ENCODE measurements at places on chromosomes 6 and 20.

DNA sequence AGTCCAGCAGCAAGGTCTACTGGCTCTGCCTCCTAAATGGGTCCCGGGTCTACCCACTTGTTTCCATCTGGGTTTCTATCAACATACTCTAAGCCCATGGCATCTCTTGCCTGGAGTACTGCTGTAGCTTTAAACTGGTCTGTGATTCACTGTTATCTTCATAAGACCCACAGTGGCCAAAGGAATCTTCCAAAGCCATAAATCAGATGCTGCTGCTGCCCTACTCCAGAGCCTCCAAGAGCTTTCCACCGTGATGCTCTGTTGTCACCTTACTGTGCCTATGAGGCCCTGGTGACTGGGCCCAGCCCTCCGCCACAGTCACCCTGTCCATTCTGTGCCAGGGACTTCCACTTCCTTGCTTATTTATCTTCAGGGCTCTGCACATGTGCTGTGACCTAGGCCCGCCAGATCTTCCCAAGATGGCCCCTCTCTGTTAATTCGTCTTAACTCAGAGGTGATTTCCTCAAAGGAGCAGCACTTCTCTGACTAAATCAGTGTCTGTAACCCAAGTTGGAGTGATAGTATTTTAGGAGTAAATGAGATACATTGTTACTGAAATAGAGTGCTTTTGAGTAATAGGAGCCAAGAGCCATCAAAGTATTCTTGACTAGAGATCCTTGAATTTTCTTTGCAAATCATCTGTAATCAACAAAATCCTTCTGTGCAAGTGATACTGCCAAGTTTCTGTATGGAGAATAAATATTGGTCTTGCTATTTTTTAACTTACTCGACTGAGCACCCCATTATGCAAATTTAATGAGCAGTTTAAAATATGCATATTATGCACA lies 102.5 kb downstream of the PPP1R14C start:
- DNase-seq = no peak

DNA sequence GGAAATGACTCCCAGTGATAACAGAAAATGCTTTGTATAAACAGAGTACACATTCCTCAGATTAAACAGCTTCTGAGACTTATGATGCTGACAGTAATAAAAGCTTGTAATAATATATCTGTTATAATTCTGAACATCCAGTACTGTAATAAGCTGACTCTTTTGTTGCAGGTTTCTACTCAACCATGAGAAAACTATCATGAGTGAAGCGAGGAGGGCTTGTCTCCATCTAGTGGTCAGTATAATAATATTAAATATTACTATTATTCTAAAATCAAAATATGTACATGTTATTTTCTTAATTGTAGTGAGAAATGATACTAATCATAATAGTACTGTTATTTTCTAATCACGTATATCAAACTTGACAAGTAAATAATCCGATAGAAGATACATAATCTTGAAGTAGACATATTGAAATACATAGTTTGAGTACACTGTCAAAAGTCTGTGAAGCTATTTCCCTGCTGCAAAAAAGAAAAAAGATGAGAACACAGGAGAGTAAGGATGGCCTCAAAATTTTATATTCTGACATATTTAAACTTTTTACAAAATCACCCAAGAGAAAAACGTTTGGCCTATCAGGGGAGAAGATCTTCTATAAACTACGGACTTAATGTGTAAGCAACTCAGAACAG lies 183.1 kb downstream of the MOXD1 start:
- DNase-seq = no peak

DNA sequence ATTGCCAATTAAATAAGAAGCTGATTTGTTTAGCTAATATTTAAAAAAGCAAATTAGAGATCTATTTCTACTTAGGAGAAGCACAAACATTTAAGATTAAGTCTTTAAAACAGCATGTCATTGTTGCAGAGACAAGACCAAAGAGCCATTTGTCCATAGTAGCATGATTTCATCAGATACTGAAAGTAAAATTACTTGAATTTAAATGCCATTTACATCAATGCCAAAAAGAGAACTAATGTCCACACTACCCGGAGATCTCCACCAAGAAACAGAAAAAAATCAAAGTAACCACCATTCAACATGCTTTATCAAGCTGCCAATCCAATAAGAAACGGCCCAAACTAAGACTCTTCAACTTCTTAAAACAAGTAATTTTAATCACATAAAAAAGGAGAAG lies 15.7 kb downstream of the AURKA start:
- no peak for DNase-seq

GRCh38 chr6:145483191-145483996 lies 251.9 kb downstream of the EPM2A start:
- DNase-seq = no peak

DNA sequence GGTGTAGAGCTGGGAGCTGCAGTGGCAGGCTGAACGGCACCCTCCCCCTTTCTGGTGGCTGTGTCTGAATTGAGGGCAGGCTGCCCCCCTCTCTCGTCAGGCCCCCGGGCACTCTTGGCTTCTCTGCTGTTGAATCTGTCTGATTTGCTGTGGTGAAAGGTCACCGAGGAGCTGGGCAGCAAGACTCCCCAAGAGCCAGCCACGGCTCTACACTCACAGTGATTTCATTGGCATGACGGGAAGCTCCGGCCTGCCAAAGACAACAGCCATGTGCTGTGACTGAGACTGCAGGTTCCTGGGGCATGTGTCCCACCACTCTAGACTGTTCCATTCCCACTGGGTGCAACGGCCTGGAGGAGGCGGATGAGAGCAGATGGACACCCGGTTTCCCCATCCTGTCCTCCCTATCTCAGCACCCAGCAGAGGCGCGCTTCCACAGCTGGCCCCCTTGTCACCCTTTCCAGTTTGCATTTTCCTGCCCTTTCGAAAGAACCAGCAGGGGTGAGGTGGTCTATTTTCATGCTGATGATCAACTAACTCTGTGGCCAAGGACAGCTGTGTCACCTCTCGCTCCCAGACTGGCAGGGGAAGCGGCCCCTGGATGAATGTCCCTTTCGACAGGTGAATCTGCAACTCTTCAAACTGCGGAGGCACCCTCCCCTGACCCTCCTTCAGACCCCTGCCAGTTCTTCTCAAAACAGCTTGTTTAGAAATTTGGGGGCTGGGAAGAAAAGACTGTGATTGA lies 2.2 kb downstream of the APCDD1L start:
- DNase-seq = no peak

DNA sequence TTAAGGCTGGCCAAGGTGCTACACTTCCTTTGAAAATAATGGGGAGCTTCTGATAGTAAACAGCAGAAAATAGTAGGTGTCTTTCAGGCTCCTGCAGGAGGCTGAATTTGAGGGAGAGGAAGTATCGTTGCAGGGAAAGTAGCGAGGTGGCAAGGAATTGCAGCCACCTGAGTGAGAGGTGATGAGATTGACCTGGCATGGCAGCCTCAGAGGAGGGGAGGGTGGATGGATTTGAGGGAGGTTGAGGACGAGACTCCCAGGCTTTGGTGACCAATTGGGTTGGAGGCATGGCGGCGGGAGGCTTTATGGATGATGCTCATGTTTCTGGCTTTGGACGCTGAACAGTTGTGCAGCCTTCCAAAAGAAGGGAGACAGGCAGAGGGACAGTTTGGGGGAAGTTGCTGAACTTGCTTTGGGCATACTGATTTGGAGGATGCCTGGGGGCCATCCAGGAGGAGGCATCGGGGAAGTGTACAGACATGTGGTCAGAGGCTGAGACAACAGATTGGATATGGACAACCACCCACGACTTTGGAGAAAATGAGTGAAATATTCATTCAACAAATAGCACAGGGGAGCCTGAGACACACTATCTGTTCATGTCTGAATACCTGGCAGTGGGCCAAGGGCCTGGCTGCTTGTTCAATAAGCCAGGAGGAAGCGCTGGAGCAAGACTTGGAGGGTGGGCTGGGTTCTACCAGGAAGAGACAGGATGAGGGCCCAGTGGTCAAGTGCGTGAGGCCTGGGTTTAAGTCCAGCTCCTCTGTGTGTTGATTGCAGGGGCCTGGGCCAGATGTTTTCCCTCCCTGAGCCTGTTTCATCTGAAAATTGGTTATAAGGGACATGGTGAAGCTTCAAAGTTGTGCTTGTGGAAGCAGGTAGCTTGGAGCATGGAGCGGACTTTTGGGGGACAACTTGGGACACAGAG lies 113.2 kb downstream of the CEBPB start:
- DNase-seq = no peak

DNA sequence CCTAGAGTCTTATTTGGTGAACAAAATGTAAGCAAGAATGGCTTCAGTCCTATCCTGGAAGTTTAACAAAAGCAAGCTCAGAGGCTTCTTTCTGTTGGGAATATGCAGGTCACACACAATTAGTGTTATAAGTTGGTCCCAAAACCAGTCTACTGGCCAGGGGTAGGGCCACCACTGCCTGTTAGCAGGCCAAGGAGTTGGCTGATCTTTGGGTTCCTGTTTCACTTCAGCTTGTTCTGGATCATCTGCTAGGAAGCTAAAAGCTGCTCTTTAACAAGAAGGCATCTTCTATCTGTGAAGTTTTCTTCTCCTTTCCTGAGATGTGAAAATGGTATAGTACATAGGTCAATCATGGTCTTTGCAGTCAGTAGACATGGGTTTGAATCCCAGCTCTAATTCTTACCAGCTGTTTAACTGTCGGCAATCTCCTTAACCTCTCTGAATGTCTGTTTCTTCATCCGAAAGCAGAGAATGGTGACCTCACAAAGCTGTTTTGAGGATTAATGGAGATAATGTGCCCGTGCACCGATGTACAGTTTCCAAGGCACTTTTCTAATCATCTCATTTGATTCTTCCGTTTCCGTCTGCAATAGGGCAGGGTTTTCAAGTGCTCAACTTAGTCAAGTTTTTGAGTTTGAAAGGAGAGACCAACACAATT lies 271.2 kb upstream of the TAB2 start:
- DNase-seq = no peak

- no peak for DNase-seq
These were observed 630 bp downstream of the LIME1 start for GRCh38 chr20:63736893-63737694.
